ENCODE measurements at places on chromosomes 2 and 18. TPM values are rescaled to one million over a fixed set of nuclear protein-coding genes. Genes with fewer than 3 reads are reported as not detected.

CD8B2 gene
- not detected for total RNA-seq

FSHR gene
- not detected for total RNA-seq

NGEF gene
- total RNA-seq, result not detected

GRCh38 chr2:10829299-10829698, 16.7 kb upstream of the PDIA6 start:
- DNase-seq, result no peak

- DNase-seq, result no peak
Observed at GRCh38 chr2:215829261-215829660, 184.1 kb downstream of the MREG start.

DNA sequence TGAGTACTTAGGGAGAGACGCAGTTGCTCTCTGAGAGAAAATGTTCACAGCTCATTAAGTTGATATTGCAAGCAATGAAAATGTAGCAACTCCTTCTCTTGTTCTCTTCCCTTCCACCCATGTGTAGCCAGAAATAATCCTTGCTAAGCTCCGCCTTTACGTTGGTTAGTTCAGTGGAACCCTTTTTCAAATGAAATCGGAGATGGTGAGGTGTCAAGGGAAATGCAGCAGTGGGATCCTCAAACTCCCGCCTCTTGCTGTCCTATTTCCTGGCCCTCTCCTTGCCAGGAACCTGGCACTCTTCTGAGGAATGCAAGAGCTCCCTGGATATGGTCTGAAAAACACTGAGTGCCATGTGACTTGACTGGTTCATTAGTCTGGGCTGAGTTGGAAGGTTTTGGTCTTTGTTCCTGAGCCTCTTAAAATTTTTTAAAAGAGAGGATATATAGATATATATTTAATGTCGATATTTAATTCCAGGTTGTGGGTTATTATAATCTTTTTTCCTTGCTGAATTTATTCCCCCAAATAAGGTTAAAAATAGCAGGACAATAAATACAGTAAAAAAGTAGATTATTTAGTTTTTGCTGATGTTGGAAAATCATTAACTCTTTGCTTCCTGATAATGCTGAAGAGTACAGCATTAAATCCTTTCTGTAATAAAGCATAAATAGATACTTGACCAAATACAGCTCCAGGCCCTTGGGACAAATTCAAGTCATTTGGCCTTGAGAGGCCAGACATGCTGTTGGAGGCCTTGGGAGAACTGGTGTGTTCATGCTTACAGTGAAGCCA, 116.2 kb downstream of the EML6 start:
- DNase-seq, result no peak

C2orf74 gene
- total RNA-seq, result 4.9 TPM

DNA sequence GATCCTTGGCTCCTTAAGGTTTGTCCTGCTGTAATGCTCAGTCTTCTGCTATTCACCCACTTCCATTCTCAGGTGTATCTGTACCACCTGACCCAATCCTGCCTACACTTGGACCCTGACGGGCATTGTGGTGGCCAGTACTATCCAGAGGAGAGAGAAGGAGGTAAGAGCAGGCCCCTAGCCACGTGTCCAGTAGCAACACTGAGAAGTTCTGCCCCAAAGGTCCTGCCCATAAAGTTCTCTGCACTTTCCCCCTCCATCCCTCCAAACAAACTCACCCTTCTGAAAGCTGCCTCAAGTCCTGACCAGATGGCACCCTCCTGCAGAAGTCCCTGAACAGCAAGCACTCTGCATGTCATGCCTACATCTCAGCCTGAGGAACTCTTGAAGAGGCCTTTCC, 18.3 kb downstream of the TTC32 start:
- no peak for DNase-seq

DNA sequence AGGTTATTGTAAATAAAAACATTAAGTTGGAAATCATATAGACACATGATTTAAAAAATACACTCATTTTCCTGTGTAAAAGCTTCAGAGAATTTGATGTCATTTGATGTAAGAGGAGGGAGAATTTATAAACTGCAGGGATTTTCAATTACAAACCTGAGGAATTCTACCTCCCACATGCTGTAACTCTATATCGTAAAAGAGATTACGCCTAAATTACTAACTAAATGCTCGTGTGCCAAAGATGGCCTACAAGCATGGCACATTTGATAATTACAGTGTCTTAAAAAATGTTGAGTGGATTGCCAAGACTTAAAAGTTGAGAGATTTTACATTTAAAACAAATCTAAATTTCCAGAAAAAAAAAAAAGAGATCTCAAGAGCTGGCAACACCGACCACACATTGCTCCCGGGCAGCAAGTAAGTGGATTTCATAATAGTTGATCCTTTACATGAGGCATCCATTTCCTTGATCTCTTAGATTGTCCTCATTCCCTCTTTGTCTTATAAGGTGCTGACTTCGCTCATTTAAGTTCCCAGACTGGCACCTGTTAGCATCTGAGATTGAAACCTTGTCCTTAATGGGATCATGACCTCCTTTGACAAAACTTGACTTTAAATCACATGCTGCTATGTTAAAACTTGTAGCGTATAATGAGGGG, 840.3 kb upstream of the ZEB2 start:
- DNase-seq, result no peak

DNA sequence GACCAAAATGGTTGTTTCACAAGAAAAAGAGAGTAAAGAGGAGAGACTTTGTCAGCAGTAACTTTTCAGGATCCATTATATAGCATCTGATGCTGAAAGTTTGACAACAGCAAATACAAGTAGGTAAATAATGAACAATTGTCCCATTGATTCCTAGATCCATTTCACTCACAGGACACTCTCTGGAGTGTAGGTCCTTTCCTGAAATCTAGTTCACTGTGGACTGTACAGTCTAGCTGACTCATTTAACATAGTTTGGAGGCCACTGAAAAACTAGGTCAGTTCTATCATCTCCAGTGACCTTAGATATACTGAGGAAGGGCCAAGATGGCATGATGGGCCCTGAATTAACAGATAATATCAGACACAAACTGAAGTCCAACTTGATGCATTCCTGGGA, 19.3 kb upstream of the NEB start:
- DNase-seq, result no peak

DNA sequence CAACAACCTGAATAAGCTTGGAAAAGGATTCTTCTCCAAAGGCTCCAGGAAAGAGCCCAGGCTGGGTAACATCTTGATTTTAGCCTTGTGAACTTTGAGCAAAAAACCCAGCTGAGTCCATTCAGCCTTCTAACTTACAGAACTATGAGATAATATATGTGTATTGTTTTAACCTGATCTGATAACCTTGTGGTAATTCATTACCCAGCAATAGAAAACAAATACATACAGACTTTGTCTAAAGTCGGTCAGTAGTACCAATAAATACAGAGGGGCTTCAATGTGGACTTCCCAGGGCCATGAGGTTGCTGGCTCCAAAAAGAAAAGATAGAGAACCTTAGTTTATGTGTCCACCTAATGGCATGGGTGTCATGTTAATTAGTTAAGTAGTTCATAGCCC, 191.8 kb downstream of the KCNH7 start:
- DNase-seq, result no peak

DNA sequence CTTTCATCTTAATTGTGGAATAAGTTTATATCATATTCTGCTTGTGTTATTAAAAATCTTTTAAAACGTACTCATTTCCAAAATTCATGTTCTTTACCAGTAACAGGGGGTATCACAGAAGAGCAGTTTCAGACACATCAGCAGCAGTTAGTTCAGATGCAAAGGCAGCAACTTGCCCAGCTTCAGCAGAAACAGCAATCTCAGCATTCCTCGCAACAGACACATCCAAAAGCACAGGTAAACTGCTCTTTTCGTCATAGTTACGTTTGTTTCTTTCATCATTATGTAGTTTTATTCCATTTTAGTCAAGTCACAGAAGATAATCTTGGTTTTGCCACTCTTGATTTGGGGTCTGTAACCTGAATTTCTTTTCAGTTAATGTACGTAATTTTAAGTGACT, 93.5 kb upstream of the KIF5C start:
- DNase-seq, result no peak

- DNase-seq, result no peak
Observed at GRCh38 chr2:83378921-83379320, 1080.2 kb downstream of the SUCLG1 start.

TUBA3E gene
- total RNA-seq, result not detected

SIX3 gene
- total RNA-seq, result not detected

- no peak for DNase-seq
Observed at GRCh38 chr2:68837861-68838341, 33.3 kb downstream of the BMP10 start.

GRCh38 chr2:233976087-233976486, 58.9 kb downstream of the TRPM8 start:
- no peak for DNase-seq

- no peak for DNase-seq
Observed at GRCh38 chr2:106960683-106961161, 74.8 kb upstream of the ST6GAL2 start.

- DNase-seq, result no peak
Observed at GRCh38 chr2:132577686-132578085, 92.3 kb downstream of the LYPD1 start.

CLEC4F gene
- 0.15 TPM for total RNA-seq

DNA sequence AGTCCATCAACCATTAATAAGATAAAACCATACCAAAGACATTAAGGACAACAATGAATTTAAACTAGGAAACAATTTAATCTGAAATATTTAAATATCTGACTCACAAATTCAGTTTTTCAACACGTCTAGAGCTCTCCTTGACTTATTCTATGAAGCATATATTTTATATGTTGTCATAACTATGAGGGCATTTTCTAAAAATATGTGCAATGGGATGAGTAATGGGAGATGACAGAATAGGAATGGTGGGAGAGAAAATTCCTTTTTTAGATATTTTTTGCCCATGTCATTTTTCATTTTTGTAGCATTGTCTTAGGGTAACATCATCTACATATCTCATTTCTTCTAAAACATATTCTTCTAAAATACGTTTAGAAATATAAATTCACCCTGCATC, 79.2 kb upstream of the CDH2 start:
- DNase-seq, result no peak

DNA sequence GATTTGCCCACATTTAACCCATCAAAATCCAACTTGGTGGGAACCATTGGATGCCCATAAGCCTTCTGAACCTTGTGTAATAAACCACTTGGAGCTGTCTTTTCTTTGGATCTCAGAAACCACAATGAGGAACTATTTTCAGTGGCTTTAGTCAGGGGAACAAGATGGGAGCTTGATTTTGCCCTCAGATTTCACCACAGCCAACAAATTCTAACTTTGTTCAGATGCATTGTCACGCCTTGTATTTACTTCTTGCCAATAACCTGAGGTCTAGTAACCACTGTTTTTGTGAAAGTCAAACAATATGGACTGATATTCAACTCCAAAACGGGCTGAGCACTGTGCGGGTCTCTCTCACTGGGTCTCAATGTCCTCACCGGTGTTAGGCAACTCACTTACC, 508.2 kb downstream of the TNS1 start:
- DNase-seq, result no peak

DNA sequence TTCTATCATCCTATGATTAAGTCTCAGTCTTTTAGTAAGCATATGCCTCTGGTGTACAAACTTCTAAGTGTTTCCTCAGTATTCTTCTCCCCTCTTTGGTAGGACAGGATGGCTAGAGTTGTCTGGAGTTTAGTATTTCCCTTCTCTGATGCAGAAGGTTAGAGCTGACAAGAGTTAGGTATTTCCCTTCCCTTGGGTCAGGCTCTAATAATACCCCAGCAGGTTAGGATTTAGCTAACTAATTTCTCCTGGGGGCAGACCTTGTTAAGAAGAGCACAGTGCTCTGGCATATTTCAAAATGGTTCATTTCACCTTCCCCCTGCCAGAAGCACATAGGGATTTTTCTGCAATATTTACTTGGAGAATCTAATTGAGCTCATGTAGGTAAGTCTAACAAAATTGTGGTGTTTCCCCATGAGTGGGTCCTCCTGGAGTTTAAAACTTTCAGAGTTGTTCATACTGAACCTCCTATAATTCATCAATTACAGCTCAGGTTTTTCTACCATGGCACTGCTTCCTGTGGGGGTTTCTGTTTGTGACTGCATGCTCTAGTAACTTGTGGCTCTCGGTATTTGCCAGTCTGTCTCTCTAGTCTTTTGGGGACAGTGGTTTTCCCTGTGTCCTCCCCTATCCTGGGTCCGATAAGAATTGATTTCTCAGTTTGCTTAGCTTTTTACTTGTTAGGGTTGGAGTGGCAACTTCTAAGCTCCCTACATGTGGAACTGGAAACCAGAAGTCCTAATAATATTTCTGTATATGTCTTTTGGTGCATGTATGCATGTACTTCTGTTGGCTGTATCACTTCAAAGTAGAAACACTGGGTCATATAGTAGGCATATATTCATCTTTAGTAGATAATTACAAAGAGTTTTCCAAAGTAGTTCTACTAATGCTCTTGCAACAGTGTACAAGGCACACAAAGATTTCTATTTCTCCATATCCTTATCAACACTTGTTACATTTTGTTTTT, 77.7 kb downstream of the GDF7 start:
- no peak for DNase-seq

DNA sequence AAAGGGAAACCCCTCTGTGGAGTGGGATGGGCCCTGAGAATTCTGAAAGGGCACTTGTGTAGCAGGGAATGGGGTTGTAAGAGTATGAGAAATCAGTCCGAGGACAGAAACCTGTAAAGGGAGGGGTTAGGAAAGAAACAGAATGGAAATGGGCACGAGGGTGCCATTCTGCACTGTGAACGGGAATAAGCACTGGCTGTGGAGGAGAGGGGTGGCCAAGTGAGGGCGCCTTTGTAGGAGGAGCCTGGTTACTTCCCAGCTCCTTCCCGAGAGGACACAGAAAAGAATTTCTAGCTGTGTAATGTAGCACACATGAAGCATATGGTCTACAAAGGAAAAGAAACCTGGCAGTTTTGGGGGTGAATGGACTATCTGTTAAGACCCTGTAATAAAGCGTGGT, 53.4 kb downstream of the POLR1A start:
- DNase-seq, result no peak

DNA sequence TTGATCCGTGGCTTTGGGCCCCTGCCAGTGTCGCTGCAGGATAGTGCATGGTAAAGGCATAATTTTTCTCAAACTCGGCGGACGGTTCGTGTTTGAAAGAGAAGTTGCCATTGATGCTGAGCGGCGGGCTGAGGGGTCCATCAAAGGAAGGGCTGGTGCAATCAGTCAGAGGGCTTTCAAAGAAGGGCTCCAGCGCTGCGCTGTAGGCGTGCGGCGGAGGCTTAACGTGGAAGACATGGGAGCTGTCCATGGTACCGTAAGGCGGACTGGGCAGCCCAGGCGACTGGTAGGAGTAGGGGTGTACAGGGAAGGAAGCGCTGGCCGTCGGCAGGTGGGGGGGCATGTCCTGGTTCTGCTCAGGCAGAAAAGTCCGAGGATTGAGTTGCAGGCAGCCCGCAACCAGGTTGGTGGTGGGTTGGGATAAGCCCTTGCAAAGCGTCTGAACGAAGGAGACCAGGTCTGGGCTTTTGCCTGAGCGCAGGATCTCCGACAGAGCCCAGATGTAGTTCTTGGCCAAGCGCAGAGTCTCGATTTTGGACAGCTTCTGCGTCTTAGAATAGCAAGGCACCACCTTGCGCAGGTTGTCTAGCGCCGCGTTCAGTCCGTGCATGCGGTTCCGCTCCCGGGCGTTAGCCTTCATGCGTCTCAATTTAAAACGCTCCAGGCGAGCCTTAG, 2.3 kb downstream of the NEUROD1 start:
- no peak for DNase-seq

- no peak for DNase-seq
Observed at GRCh38 chr18:26813043-26813442, 52.5 kb downstream of the AQP4 start.

GRCh38 chr2:43993437-43993836, 2.4 kb downstream of the LRPPRC start:
- no peak for DNase-seq
